Lung microvascular endothelial cell (primary cell): ENCODE measurements at places on chromosomes 4 and X. TPM values are rescaled to one million over a fixed set of nuclear protein-coding genes. Genes with fewer than 3 reads are reported as not detected.

DNA sequence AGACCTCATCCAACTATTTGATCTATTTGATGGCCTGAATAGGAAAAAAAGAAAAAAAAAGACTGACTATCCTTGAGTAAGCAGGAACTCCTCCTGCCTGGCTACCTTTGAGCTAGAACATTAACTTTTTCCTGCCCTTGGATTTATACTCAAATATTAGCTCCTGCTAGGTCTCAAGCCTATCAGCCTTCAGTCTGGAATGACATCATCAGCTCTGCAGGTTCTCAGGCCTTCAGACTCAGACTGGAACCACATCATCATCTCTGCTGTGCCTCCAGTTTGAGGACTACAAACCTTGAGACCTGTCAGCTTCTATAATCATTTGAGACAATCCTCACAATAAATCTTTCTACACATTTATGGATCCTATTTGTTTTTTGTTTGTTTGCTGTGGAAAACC lies 754.0 kb upstream of the SLIT2 start:
- DNase-seq: no peak

GRCh38 chr4:127250577-127250976 lies 382.2 kb upstream of the INTU start:
- no peak for DNase-seq

GRCh38 chr4:173535165-173535902 lies 5.3 kb upstream of the HAND2 start:
- DNase-seq: no peak

DNA sequence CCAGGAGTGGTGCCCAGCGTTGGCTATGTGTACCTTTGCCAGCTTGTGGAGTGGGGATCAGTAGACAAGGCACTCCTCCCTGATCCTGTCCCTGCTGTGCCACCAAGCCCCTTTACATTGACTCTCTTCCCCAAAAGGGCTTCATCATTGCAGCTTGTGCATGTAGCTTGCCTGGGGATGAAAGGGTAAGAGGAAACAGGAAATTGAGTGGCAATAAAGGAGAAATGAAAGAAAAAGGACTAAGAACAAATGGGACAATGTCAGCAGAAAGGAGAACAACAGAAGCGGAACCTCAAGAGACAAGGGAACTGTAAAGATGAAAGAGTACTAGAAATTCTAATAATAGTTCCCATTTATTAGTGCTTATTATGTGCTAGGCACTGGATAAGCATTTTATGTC lies 8.7 kb upstream of the IL13RA1 start:
- no peak for DNase-seq

DNA sequence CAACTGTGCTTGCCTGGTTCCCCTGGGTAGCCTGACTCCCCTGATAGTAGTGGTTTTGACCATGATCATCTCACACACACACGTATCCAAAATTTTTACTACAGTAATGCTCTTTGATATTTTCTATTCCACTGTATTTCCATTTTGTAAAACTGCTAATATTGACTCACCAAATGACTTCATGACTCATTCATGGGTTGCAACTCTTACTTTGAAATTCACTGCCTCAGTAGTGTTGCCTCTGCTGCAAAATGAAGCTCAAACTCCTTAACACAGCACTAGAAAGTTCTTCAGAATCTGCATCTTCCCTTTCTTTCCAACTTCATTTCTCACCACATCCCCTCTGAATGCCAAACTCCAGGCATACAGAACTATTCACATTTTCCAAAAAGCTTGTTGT lies 20.3 kb downstream of the QRFPR start:
- no peak for DNase-seq

- DNase-seq: no peak
These were observed 69.1 kb downstream of the HS3ST1 start for GRCh38 chr4:11359591-11359990.

DNA sequence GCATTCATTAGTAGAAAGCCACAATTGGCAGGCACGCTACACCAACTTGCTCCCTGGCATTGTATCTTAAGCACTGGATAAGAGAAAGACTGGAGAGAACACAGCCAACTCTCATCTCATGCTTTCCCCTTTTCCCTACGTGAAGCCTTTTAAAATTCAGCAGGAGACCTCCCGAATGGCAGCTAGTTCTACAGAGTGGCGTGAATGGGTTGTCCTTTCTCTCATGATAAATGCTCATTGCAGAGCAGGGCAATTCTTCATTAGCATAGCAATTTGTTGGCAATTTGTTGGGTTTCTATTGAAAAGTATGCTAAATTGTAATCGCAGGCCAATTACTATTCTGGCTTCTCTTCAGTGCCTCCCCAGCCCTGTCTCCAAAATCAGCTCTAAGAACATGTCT lies 48.0 kb downstream of the SEPTIN11 start:
- DNase-seq: no peak

DNA sequence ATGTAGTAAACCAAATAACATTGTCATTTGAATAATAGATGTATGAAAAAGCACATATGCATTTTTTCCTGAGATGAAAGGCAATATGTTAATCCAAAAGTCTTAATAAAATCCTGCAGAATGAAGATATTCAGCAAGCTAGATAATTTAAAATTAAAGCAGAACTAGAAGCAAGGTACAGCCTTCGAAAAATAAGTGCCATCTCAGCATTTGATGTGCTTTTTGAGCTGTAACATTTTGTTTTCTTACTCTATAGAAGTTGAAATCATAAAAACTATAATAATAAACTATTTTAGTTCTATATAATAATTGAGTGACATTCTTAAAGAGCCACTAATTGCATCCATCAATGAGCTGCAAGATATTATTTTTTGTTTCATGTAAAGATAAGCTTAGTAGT lies 410.4 kb upstream of the TRAM1L1 start:
- no peak for DNase-seq

DNA sequence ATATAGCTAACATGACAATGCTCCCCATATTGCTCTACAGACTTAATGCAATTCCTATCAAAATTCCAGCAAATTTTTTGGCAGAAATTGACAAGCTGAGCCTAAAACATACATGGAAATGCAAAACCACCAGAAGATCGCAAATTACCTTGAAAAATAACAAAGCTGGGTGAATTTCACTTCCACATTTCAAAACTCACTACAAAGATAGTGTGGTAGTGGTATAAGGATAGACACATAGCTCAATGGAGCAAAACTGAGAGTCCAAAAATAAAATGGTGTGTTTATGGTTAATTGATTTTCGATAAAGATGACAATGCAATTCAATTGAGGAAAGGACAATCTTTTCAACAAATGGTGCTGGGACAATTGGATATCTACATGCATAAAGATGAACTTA lies 65.8 kb downstream of the SLC9A7 start:
- DNase-seq: no peak

DNA sequence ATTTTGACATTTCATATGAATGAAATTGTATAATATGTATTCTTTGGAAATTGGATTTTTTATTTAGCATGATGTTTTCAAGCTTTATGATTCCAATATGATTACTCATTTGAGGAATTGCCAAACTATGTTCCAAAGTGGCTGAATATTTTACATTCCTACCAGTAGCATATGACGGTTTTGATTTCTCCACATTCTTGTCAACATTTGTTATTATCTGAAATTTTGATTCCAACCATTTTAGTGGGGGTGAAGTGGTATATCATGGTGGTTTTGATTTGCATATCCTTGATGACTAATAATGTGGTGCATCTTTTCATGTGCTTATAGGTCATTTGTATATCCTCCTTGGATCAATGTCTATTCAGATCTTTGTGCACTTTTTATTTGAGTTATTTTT lies 2.6 kb upstream of the BEX1 start:
- no peak for DNase-seq

GRCh38 chr4:126004941-126005340 lies 690.2 kb downstream of the FAT4 start:
- no peak for DNase-seq

GRCh38 chrX:111270339-111270738 lies at the start of gene CAPN6:
CAPN6 (minus strand) TSS chrX:111270483; CDS start chrX:111263936, 6,547 bp downstream.
- DNase-seq: no peak

- DNase-seq: no peak
These were observed 953 bp downstream of the EPGN start for GRCh38 chr4:74309223-74309622.

- DNase-seq: no peak
These were observed 48.8 kb downstream of the FAM13A start for GRCh38 chr4:89008166-89008565.

DNA sequence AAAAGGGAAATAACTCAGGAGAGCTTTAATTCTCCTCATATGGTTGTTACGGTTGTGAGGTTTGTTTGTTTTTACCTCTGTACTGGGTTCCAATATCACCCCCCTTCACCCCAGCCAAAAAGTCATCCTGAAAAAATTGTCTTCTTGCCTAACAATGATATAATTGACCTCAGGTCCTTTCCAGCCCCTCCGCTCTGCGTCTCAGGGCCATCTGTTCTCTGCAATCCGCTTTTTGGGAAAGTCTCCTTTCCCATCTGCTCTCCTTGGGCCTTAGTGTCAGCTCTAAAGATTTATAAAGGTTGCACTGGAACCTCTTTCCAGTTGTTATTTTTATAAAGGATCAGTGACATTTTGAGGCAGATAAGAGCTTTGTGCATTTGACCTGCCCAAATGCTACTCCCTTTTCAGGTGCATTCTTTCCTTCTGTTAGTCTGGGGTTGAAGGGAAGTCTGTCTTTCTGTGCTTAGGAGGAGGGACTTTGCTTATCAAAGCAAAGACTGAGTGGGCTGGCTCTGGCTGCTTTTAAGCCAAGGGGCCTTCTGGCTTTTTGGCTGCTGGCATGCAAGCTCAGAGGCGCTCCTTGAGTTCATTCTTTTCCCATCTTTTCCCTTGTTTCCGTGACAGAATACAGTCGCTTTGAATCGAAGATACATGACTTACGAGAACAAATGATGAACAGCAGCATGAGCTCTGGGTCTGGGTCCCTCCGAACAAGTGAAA lies 34.1 kb downstream of the DLG3 start:
- no peak for DNase-seq

- DNase-seq: peak; percentile 50
These were observed 11.3 kb upstream of the ANOS1 start for GRCh38 chrX:8743126-8743732.

- DNase-seq: no peak
These were observed 143.3 kb upstream of the GUCY1A1 start for GRCh38 chr4:155523358-155523757.

GRCh38 chr4:67035501-67035900 lies 509.8 kb downstream of the CENPC start:
- DNase-seq: no peak

DNA sequence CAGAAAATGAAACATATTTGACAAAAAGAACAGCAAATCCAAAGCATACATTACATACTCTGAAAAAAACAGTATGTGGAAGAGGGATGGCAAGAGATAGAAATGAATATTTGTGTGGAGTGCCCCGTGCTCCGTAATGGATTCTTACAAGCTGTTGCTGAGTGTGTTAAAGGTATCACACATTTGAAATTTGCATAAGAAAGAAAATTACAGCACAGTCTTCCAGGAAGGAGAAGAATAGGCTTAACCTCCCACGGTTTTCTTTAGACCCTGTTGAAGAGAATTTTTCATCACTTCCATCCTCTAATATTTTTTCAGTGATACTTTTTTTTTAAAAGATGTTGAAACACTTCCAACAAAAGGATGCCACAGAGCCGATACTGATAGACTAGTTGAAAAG lies 1489.4 kb downstream of the RAPGEF2 start:
- DNase-seq: no peak

- no peak for DNase-seq
These were observed 119.9 kb downstream of the EGF start for GRCh38 chr4:110032603-110033002.

- peak; percentile 58 for DNase-seq
These were observed 55.6 kb downstream of the HAUS3 start for GRCh38 chr4:2186133-2186864.

GRCh38 chr4:56619160-56619559 lies 61.9 kb downstream of the HOPX start:
- DNase-seq: no peak

- peak; percentile 51 for DNase-seq
These were observed at the start of gene FGD1 for GRCh38 chrX:54495814-54496516. FGD1 (minus strand) TSS chrX:54496234; CDS start chrX:54495432, 802 bp downstream.

- DNase-seq: no peak
These were observed 39.1 kb upstream of the TMEM192 start for GRCh38 chr4:165151734-165152133.

DNA sequence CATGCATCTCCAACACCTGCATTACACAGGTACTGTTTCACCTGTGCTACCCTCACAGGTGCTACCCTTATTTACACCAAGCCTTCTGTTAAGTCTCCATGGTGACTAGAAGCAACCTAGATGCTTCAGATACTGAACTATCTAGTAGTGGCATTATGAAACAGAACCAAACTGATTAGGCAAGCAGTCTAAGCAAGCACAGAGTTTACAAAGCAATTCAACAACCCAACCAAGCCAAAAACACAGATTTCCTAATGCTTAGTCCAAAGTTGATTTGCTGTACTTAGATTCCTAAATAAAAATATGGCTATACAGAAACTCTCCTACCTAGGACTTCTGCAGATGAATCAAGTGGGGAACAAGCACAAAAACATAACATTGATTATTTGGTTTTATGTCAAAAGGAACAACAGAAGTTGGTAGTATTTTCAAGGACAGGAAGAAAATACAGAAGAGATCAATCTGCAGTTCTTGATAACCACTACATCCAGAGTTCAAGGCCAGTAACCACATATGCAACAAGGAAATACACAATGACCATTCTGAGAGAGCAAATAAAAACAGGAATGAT lies 3.2 kb downstream of the TAPT1 start:
- DNase-seq: no peak

- DNase-seq: no peak
These were observed 26.5 kb downstream of the OTUD4 start for GRCh38 chr4:145153904-145154298.

Gene FAT1
- 0.60 and 1.7 TPM in 2 replicates for total RNA-seq

Gene MAMLD1
- 0.22 and 0.79 TPM in 2 replicates for total RNA-seq

Gene HMGB2
- 34.5 and 71.0 TPM in 2 replicates for total RNA-seq

Gene CBLL2
- total RNA-seq: not detected in 2 replicates

Gene SHROOM3
- under 0.01 TPM in 2 replicates for total RNA-seq

Gene SCML2
- 1.3 and 1.8 TPM in 2 replicates for total RNA-seq

Gene GSX2
- not detected in 2 replicates for total RNA-seq

Gene ANTXR2
- 16.6 and 21.0 TPM in 2 replicates for total RNA-seq

Gene TEX28
- not detected in 2 replicates for total RNA-seq

Gene DDIT4L
- 2.6 and 3.7 TPM in 2 replicates for total RNA-seq

Gene EPGN
- total RNA-seq: under 0.01 TPM in 1 of 2 replicates, not detected in the other

Gene DUSP21
- total RNA-seq: not detected in 2 replicates

Gene GABRG1
- total RNA-seq: not detected in 2 replicates

Gene SPATA4
- not detected in 2 replicates for total RNA-seq

Gene MAGED4B
- total RNA-seq: 15.5 and 71.0 TPM in 2 replicates

Gene SPANXN4
- total RNA-seq: not detected in 2 replicates

Gene TCP11X2
- total RNA-seq: not detected in 2 replicates

Gene IL1RAPL2
- total RNA-seq: not detected in 2 replicates

Gene FRMPD4
- total RNA-seq: not detected in 2 replicates

Gene PAGE1
- not detected in 2 replicates for total RNA-seq

Gene ZGRF1
- 4.2 and 5.2 TPM in 2 replicates for total RNA-seq

Gene RPS6KA6
- total RNA-seq: 0.87 and 0.99 TPM in 2 replicates
